ENCODE measurements at places on chromosomes 7 and 10.

DNA sequence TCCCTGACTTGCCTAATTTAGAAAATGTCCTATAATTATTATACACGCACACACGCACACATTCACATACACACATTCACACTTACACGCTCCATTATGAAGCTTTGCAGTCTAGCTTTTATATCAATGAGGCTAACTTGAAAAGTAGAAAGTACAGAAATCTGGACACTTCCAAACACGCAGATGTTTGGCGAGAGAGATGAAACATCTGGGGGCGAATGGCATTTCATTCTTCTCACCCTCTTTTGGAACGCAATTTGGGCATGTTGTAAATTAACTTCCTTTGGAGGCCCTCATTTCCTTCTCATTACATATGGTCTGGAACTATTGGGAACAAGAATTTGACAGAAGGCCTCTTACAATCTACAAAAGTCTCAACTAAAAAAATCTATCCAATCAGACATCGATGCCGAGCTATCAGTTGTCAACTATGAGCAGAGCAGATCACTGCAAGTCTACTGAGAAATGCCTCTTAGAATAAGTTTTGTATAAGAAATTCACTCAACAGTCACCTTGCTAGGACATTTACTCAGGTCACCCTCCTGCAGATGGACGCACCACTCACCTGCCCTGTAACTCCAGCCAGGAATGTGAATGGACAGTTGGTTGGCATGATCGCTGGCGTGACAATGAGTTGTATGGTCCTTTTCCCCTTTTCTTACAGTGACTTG, 115.2 kb upstream of the ADAM12 start:
- DNase-seq: no peak

DNA sequence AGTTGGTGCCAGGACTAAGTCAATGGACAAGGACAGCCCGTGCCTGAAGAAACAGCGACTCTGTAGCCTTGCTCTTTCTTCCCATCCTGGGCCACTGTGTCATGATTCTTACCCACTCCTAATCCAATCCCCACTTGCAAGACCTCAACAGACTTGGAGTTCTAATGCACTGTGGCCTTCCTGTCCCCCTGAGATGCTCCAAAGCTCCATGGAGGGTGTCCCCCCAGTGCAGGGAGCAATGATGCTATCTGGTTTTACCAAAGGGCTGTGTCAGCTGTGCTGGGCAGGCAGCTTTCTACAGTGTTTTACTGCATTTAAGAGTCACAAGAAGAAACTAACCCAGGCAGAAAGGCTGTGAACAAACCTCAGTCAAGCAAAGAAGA, 108.1 kb downstream of the PRKAG2 start:
- DNase-seq: no peak

- no peak for DNase-seq
These were observed 79.0 kb downstream of the PRR15 start for GRCh38 chr7:29642494-29643155.

GRCh38 chr7:106588422-106589197, 72.3 kb downstream of the CCDC71L start:
- no peak for DNase-seq

DNA sequence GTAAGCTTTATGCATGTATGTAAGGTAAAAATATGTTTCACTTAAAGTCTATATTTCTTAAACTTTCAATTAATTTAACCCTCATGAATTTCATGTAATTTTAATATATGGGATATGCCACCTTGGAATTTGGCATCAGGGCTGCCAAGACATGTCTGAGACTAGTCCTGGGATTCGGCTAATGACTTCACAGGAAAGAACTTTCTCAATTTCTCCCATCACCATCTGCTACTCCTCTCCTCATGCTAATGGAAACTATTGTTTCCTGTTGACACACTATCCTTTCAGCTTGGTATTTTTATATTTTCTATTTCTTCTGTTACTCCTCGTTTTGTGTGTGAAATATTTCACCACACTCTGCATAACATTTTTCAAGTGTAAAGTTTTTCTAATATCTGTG, 205.9 kb downstream of the ARL4A start:
- no peak for DNase-seq

- no peak for DNase-seq
These were observed 11.9 kb downstream of the PIK3AP1 start for GRCh38 chr10:96708456-96708855.

DNA sequence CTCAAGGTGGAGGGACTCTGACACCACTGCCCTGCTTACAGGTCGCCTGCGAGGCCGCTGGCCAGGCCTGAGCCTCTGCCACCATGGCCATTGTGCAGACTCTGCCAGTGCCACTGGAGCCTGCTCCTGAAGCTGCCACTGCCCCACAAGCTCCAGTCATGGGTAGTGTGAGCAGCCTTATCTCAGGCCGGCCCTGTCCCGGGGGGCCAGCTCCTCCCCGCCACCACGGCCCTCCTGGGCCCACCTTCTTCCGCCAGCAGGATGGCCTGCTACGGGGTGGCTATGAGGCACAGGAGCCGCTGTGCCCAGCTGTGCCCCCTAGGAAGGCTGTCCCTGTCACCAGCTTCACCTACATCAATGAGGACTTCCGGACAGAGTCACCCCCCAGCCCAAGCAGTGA, 2.8 kb downstream of the LZTS2 start:
- no peak for DNase-seq

GRCh38 chr10:111999915-112000302, 183.7 kb downstream of the GPAM start:
- no peak for DNase-seq

- DNase-seq: no peak
These were observed 376.5 kb downstream of the KCNMA1 start for GRCh38 chr10:77261146-77261545.

GRCh38 chr10:71398976-71399375, 2.3 kb downstream of the CDH23 start:
- DNase-seq: peak; percentile 43

- DNase-seq: no peak
These were observed 113.4 kb upstream of the NOBOX start for GRCh38 chr7:144516729-144517525.

DNA sequence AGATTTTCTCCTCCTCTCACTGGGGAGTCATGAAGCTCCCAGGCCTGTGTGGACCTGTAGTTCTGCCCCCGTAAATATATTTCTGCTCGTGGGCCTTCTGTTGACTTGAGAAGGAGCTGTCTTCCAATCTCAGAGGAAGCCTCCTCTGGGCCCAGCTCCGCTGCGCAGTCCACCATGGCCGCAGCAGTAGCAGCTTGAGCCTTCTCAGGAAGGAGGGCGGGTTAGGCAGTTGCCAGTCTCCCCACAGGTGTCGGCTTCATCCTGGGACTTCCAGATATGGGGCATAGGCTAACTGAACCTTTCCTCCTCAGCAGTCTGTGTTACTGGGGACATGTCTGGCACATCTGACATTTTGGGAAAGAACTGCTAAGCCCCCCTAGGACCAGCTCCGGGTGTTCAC, 62.9 kb upstream of the TRIM8 start:
- DNase-seq: no peak

GRCh38 chr7:158904599-158904998, 48.2 kb downstream of the DYNC2I1 start:
- DNase-seq: no peak

DNA sequence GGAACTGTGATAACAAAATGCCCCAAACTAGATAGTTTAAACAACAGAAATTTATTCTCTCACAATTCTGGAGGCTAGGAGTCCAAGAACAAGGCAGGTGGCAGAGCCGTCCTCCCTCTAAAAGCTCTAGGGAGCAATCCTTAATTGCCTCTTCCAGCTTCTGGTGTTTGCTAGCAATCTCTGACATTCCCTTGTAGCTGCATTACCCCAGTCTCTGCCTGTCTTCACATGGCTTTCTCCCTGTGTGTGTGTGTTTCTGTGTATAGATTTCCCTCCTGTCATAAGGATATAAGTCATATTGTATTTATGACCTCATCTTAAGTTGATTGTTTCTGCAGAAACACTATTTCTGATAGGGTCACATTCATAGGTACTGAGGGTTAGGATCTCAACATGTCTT, 177.5 kb downstream of the WNT2 start:
- DNase-seq: no peak

DNA sequence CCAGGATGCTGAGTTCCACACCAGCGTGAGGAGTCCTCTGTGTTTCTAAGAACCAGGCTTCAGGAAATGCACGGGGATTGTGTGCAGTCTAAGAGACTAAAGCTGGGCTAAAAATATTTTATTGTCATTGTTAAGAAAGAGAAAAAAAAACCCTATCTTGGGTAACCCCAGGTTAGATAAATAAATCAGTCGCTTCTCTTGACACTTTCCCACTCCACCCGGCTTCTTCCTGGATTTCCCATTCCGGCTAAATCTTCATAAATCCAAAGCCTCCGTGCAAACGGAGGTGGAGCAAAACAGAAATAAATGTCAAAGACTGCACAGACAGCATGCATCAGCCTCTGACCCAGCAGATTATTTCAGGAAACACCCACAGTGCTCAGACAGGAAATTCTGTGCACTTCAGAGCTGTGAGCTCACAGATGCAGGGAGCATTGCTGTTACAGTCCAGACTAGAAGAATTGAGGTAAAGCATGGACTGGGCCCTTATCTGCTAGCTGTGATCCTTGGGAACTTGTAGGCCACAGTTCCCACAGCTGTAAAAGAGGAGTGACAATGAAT, 44.8 kb upstream of the GRID1 start:
- no peak for DNase-seq

- no peak for DNase-seq
These were observed 77.7 kb downstream of the ITGB8 start for GRCh38 chr7:20408467-20408826.

- no peak for DNase-seq
These were observed 50.8 kb upstream of the PDZD8 start for GRCh38 chr10:117425974-117426566.

DNA sequence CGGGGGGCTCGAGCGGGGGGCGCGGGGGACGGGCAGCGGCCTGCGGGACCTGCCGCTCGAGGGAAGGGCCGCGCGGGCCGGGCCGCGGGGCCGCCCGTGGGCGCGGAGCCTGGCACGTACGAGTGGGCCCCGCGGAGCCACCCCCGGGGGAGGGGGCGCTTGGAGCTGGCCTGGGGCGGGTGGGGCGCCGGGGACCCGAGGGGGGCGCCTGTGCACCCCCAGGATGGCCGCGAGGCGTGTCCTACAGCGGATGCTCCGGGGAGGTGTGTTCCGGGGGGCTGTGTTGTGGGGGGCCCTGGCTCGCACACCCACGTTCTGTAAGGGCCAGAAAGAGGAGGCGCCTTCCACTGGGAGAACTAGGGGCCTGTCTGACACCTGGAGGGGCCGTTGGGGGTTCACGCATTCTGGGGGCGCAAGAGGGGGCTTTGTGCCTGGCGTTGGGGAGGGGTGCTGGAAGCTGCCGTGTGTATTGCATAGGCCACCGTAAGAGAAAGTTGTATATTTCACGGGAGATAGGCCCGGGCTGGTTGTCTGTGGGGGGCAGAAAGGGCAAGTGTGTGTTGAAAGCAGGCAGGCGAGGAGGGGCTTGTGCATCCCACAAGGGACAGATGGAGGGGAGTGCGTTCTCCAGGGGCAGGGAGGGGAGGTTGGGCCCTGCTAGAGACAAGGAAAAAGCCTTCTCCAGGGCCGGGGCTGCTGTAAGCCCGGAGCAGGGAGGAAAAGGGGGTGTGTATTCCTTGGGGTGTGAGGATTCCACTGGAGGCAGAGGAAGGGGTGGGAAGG, 663 bp downstream of the VPS37D start:
- no peak for DNase-seq

DNA sequence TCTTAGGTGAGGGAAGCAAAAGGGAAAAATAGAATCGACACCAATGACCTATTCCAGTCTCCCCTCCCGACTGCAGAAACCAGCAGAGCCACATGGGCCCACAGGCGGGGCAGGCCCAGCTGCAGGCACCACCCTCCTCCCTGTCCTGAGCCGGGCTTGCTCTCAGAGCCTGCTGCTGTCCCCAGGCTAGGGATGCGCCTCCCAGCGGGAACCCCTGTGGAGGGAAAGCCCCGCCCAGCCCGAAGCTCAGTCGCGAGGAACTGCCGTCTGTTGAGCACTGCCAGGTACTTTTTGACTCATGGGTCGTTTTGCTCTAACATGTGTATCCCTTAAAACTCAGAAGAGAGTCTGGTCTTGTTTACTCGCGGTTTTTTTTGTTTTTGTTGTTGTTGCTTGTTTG, 124.5 kb upstream of the RET start:
- DNase-seq: peak; percentile 47

- DNase-seq: no peak
These were observed 3.6 kb downstream of the TMEM254 start for GRCh38 chr10:80081801-80082750.

- peak; percentile 80 for DNase-seq
These were observed 2.0 kb downstream of the ANKRD2 start for GRCh38 chr10:97574374-97575126.

GRCh38 chr10:28214219-28214618, 88.6 kb downstream of the MPP7 start:
- DNase-seq: no peak

GRCh38 chr7:87420173-87420572, 55.3 kb downstream of the ABCB4 start:
- no peak for DNase-seq

- DNase-seq: no peak
These were observed 139.7 kb downstream of the ATE1 start for GRCh38 chr10:121788115-121788514.

GRCh38 chr10:61338146-61338545, 115.0 kb downstream of the TMEM26 start:
- DNase-seq: no peak

DNA sequence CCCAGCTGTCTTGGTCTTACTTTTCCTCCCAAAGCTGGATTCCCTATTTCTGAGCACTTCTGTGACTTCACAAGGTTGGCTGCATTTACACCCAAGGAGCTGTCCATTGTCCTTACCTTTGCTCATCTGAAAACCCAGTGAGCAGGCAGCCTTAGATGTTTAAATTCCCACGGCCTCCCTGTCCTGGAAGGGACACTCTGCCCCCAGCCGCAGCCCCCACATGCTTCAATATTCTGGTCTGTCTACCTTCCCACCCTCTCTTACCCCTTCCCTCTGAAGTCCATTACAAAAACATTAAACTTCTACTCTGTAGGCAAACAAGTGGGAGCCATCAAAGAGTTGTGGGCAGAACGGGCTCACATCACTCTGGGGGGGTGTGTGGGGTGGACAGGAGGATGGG, 73.8 kb upstream of the EFCAB10 start:
- no peak for DNase-seq

- DNase-seq: no peak
These were observed 42.7 kb upstream of the CACNB2 start for GRCh38 chr10:18097524-18097923.
